Activated CD4-positive, alpha-beta T cell treated with anti-CD3 and anti-CD28 coated beads, Interleukin-2, amount 10 ng/mL, durations not matched to agents 24 days and 14 days (primary cell): ENCODE measurements at places on chromosomes 12 and 14. TPM values are rescaled to one million over a fixed set of nuclear protein-coding genes. Genes with fewer than 3 reads are reported as not detected.

- no peak for DNase-seq
Observed at GRCh38 chr14:81169711-81170103, 51.1 kb downstream of the GTF2A1 start.

DNA sequence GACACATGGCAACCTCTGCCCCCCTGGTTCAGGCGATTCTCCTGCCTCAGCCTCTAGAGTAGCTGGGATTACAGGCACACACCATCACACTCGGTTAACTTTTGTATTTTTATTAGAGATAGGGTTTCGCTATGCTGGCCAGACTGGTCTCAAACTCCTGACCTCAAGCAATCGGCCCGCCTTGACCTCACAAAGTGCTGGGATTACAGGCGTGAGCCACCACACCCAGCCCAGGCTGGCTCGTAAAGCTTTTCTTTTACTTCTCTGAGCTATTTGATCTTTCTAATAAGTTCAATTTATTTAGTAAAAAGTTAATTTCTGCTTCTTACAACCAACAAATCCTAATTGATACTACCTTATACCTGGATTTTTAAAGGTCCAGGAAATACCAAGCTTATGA, 127.4 kb upstream of the KRR1 start:
- no peak for DNase-seq

GRCh38 chr12:104903648-104904423, 54.3 kb downstream of the SLC41A2 start:
- DNase-seq: no peak

- no peak for DNase-seq
Observed at GRCh38 chr14:70638416-70638815, 3.3 kb upstream of the TTC9 start.

DNA sequence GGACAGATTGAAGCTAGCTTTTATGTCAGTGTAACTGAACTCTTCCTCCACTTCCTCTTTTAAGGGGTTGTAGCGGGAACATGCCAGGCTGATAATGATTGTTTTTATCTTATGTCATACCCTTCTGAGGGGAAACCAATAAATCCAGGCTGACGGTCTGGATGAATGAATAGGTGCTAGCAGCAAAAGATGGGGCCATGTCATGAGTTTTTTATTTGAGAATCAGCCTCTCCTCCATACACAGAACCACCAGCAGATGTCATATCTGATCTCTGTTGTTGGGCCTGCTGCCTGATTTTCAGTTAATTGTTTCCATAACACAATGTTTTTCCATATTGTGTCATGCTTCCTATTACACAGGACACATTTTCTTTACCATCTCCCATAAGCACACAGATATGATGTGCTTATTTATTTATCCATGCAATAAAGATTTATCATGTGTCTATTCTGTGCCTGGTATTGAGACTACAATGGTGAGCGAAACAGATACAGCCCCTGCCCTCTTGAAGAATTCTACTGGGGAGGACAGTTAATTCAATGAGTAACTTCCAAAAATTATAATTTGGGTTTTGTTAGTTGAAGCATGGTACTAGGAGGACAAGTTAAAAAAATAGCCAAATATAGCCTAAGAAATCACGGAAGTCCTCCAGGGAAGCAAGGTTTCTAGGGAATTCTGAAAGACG, 33.6 kb upstream of the CRY1 start:
- DNase-seq: no peak

DNA sequence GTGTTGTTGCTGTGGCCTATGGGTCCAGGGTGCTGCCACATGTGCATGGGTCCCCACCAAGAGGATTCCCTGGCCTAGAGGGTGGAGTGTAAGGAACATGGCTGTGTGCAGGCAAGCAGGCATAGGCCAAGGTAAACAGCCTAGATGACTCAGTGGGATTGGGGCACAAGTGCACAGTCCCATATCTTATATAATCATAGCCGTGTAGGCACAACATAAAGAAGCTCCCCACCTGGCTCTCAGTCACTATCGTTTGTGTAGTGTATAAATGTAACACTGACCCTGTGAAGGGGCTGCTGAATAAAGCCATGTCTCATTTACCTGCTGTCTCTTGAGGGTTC, 15.7 kb upstream of the RNASE12 start:
- DNase-seq: no peak

DNA sequence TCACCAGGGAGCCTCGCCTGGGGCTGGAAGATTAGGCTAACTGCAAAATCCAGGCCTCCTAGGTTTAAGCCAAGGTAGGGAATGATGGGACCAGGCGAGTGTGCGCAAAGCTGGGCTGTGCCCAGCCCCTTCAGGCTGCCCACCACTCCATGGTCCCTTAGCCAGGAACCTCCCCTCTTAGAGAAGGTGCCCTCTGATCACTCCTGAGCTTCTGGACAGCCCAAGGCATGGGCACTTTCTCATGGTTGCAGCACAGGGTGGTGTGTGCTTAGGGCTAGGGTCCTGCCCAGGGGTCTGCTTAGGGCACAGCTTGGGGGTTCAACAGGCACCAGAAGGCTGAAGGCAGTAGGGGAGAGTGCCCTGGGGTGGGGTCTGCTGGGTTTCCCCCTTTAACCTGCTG, 69.0 kb downstream of the PRIMA1 start:
- no peak for DNase-seq

GRCh38 chr12:102423462-102423861, 56.9 kb downstream of the IGF1 start:
- no peak for DNase-seq

GRCh38 chr12:121580959-121581685, at the start of gene KDM2B:
TSS of gene KDM2B (minus strand) at chr12:121581023. CDS start at chr12:121580911, 112 bp downstream.
- peak; percentile 81 for DNase-seq

- no peak for DNase-seq
Observed at GRCh38 chr12:24754690-24755638, 193.9 kb downstream of the BCAT1 start.

DNA sequence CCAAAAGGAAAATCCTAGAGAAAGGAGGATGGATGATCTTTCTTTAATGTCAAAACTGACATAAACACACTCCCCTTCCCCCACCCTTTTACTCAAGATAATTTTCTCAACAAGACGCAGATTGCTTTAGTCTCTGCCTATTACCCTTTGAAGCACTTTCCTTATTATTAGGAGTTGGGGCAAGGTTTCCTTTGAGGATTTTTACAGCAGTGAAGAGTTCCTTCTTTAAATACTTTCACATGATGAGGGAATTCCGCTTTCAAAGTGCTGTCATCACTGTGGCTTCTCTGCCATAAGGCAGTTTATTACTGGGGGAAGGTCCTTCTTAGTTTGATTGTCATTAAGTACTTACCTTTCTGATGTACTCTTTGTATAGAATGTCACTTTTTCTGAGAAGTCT, 172.1 kb downstream of the MSRB3 start:
- no peak for DNase-seq

GLI1 gene
- 0.96 and 1.2 TPM in 2 replicates for total RNA-seq

RNASE2 gene
- total RNA-seq: not detected in 2 replicates

GYS2 gene
- total RNA-seq: 0.17 TPM in 1 of 2 replicates, not detected in the other
